ENCODE measurements at places on chromosomes 11 and 22.
A peak's percentile ranks its signal among the peaks of the same experiment; 100 is the strongest.

GRCh38 chr11:12785901-12786300 is 111.7 kb downstream of the TEAD1 start:
- no peak for DNase-seq

DNA sequence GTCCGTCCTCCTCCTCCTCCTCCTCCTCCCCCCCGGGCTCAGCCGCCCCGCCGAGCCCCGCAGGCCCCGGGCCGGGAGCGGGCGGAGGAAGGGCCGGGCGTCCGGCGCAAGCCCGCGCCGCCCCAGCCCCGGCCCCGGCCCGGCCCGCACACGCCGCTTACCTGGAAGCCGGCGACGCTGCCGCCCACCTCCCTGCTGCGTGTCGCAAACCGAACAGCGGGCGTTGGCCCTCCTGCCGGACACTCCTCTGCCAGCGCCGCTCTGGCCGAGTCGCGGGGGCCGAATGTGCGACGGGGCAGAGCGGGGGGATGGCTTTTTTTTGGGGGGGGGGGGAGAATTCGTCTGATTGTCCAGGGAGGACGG is 1.1 kb downstream of the IGF2 start:
- DNase-seq = no peak

DNA sequence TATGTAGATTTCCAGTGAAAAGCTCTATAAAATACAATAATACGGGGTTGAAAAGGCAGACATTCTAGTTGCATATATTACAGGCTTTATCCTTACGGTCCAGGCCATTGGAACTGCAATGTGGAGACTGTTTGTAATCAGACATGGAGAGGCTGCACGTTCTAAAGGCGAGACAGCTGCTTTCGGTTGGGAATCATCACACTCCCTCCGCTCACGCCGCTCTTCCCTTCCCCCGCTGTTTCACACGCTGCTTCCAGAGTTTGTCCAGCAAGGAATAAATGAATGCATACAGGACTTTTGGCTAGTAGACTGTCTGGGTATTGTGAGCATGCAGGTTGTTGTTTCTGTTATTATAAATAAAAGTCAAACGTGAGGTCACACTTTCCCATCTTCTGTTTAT is 13.5 kb upstream of the EFCAB6 start:
- DNase-seq = no peak

DNA sequence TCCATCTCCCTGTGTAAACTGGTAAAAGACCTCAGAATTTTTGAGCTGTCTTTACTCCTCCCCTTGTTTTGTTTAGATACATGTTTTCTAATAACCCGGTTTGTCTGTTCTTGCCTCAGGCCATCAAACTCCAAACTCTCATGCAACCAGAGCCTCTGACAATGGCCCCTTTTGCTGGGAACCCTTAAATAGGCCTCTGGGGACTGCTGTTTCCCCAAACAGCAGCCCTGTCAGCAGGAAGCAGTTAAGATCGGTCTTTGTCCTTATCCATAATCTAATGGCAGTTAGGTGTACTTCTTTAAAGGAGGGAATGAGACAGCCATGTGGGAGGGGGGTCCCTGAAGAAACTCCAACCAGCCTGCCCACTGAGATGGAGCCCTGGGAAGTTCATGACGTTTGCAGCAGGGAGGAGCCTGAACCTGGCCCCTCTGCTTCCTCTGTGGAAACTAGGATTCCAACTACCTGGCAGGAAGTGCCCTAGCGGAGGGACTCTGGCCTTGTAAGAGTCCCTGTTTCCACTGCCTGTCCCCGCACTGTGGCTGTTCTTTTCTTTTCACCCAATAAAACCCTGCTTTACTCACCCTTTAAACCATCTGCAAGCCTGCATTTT is 1354.4 kb downstream of the LRRC4C start:
- DNase-seq = no peak

- peak; percentile 29 for DNase-seq
These were observed 19.8 kb downstream of the ARL14EP start for GRCh38 chr11:30342736-30343166.

DNA sequence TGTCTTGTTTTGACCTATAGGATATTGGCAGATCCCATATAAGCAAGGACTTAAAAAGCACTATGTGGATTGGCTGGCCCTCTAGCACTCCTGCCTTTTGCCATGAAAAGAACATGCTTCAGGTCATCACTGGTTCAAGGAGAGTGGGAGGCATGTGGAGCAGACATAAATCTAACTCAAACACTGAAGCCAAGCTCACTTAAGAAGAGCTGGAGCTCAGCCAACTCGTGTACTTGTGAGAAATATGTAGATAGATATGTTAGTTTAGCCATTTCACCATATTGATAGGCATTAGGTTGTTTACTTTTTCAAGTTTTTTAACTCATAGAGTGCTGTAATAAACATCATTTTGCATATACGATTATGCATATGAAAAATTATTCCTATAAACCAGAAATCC is 19.9 kb upstream of the BBOX1 start:
- DNase-seq = no peak

- no peak for DNase-seq
These were observed 1468.1 kb downstream of the BRD1 start for GRCh38 chr22:48359613-48359965.

DNA sequence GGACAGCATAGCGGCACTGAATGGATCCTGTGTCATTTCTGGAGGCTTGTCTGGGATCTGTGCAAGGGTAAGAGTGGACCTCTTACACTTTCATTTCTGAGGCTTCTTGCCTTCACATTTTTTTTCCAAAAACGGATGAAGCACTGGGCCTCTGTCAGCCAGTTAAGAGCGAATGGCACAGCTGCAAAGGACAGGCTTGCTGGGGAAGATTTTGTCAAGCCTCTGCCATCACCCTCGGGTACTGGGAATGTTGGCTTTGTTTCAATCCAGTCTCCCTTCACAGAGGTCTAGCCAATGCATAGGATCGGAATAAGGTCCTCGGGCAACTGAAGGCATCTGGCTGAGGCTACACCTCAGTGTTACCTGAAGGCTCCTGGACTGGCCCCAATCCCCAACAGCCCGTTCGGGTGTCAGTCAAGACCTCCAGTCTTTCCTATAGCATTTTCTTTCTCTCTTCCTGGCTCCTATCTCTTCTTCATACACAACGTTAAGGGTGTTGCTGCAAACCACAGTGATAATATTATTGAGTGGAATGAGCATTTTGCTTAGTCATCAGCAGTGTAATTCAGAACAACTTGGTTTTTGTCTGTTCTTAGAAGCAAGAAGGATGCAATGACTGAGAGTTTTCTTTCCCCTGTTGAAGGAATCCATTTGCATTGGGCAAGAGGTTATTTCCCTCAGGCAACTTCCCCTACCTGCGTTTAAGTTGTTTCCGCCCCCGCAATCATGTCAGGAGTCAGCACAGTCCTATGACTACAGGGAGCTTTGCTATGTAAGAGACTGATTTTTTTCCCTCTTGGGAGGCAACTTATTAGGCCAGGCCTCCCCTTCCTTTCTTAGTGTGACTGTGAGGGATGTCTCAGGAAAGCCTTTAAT is 22.8 kb downstream of the NPAT start:
- no peak for DNase-seq

GRCh38 chr22:30821863-30822215 is 127.2 kb downstream of the OSBP2 start:
- no peak for DNase-seq

DNA sequence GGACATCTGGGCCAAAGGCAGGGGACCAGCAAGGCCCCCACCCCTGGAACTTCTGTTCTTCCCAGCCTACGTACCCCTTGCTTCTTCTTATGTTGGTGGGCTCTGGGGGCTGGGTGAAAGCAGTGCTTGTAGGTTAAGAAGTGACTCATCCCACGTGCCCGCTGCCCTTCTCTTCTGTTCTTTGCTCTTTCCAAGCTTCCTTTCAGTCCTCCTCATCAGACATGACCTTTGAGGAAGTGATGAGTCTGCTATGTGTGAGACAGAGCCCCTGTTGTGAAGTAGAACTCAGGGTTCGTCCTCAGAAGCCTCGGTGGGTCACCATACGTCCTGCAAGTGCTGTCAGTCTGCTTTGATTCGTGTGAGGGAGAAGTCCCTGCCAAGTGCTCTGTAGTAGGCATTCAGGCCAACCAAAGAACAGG is 12.7 kb downstream of the MED15 start:
- no peak for DNase-seq

DNA sequence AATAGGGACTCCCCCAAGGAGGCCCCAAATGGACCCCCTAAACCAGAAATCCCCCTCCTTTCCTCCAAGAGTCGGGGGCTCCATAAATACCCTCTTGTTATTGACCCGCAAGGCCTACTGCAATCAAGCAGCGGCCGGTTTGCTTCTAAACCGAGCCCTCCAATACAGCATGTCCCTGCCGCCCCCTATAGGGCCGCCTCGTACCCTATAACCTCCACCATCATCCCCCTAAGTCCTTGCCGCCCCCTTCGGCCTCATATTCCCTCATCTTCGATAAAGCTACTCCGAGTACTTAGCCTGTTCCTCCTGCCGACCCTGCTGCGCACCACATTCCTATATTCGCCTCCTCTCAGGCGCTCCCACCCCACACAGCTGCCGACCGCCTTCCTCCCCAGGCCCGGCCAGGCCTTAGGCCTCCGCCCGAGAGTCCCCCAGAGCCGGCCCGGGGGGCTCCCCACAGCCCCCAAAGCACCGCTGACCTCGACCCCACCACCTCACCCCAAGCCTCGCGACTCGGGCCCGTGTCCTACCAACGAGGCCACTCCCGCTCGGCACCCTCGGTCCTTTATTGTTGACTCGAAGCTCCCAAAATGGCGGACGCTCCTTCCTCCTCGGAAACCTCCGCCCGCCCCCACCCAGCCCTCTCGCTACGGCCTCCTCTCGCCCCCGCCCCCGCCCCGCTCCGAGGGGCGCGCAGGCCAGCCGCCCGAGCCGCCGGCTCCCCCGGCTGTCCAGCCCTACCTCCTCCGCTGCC is 430 bp downstream of the DDX6 start:
- DNase-seq = peak; percentile 93

DNA sequence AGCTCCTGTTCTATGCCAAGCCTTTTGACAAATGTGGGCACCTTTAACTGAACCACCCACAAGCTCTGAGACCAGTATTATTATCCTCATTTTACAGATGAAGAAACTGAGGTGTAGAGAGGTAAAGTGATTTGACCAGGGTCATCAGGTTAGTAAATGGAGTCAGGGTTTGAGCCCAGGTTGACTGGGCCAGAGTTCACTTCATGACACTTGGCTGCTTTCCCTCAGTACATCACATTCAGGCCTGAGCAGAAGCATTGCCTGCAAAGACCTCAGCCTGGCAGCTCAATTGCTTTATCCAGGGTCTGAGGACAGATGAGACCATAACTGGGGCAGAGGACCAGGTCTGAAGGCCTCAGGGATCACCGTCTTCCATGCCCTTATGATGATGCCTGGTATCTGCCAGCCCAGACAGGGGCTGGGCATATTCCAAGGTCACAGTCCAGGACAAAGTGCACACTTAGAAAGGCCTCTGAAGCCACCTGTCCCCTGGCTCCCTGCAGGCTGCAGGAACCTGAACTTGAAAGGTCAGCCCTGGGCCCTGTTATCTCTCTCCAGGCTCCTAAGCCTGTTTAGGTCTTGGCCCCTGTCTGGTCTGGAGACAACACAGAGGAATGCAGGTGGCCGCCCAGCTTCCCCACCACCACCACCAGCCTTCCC is 32.0 kb downstream of the POU2AF3 start:
- DNase-seq = no peak

DNA sequence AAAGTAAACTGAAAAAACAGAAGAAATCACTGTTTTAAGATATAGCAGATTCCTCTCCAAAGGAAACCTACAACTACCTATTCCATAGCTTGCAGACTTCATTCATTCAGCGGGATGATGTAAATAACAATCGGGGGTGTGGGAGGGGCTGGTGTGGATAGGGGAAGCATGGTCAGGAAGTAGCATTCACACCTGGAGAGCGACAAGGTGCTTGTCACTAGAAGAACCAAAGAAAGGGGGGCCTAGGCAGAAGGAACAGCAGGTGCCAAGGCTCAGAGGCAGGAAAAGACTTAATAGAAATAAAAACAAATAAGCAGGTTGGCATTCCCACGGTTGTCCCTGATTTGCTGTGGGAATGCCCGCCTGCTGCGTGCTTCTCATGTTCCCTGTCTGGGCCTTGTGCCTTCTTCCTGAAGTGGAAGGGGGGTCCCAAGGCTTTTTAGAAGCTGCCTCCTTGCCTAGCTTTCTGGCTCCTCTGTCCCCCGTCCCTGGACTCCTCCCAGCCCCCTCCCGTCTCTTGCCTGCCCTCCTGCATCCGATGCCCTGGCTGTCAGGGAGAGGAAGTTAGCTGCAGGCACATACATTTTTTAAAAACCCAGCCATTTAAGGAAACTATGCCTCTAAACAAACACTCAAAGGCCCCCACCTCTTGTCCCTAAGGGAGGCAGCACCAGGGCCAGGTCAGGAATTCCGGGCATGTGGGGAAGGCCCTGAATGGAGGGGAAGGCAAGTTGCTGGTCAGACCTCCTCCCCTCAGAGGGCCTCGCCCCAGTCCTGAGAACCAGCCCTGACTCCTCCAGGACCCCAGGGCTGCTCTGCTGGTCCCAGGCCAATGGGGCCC is 54.7 kb upstream of the PRDM11 start:
- DNase-seq = no peak

DNA sequence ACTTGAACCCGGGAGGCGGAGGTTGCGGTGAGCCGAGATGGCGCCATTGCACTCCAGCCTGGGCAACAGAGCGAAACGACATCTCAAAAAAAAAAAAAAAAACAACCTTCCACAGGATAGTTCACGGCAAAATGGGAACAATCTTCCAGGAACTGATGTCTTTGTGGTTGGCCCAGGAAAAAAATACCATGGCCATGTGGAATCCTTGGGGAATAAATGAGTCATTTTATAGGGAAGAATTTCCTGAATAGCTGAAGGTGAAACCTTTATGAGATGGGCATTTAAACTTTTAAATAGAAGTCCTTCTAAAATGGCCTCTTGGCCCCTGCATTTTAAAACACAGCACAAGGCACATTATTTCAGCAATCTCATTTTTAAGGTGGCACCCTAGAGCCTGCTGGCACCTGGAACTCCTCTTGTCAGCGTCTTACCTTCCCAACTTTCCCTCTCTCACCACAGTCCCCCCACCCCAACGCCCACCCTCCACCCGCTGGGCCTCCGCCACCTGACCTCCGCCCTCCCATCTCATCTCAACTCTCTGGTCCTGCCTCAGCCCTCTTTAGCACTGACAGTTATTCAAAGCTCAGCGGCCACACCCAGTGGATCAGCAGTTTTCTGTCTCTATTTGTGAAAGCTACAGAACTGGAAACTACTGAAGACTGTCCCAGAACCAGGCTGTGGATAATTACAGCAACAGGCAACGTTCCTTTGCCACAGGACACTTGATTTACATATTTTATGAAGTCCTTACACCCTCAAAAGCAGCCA is 43.1 kb downstream of the SCGB1A1 start:
- no peak for DNase-seq

DNA sequence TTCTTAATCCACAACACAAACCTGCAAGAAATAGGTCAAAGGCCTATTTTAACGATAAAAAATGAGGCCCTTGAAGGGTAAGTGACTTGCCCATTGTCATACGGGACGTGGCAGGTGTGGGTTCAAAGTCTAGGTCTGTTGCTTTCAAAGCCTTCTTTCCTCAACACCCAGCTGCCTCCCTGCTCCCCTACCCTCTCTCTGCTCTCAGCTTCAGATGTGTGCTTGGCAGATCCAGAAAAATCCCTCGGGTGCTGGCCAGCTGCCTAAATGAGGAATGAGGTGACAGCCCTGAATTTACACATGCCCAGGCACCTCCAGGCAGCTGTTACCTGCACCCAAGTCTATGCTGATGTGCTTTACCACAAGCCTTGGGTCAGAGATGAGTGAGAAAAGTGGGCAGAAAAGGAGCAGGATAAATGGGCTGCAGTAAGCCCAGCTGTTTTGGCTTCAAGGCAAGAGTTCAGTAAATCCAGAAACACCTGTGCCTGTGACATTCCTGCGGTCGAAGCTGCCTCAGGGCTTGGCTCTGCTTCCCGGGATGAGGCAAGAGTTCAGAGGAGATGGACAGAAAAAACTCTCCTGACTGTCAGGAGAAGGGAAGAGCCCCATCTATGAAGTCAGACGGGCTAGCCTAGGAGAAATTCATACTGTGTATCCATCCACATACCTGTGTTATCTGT is 49.9 kb upstream of the LDLRAD3 start:
- no peak for DNase-seq
